ENCODE measurements at places on chromosomes 16 and 17.

DNA sequence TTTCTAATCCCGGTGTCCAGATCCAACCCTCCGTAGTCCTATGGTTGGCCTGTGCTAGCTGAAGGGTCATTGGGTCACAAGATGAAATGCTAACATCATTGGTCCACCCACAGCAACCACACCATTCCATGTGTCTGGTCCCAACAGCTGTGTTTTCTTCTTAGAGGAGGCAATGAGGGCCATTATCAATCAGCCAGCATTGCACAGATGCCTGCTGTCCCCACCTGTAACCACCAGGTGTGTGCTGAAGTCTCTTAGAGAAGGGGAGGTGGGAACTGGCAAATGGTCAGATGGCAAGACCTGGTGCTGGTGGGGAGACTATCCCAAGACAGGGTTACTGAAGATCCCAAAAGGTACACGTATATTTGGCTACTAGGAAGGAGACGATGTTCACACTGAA is 37.4 kb downstream of the HIC1 start:
- DNase-seq: no peak

GRCh38 chr17:63190821-63191370 is 224.9 kb downstream of the TANC2 start:
- DNase-seq: no peak

DNA sequence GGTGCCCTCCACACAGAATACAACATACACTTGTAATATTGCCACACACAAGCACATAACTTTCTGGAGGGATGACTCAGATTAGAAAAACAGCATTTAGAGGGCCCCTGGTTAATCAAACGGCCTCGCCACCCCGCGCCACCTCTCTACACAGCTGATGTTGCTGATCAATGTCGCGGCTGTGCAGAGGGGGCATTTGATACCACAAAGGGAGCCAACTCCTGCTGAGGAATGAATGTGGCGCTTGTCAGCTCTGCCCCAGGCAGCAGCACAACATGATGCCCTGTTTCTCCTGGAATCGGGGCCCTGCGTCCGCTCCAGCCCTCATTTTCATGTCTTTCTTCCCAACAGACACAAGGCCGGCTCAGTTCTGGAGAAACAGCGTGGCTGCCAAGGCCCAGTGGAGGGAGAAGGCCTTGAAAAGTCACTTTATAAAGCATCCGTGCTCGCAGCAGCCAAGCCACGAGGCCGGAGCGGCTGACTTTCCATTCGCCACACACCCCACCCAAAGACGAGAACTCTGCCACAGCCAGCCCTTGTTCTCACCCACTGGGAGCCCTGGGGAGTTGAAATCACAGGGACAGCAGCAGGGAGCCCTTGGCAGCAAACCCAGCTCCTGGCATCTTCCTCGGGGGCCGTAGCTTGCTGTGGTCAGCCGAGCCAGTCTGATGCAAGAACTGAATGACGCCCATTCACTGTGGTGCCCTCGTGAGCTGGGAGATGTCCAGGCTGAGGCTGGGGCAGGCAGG is 65.6 kb downstream of the XYLT1 start:
- DNase-seq: no peak

DNA sequence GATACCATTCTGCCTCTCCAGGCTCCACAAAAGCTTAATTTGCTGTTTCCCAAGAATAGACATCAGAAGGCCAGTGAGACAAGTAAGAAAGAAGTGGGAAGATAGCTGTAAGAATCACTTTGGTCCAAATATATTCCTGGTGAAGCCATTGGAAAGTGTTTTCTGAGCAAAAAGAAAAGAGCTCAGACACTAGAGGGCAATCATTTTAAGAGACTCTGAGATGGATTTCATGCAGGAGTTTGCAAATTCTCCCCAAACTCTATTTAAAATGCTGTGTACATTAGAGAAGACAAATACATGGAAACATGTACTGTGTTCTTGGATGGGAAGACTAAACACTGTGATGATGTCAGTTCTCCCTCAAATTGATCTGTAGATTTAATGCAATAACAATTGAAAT is 8.0 kb upstream of the SLC6A2 start:
- DNase-seq: no peak

DNA sequence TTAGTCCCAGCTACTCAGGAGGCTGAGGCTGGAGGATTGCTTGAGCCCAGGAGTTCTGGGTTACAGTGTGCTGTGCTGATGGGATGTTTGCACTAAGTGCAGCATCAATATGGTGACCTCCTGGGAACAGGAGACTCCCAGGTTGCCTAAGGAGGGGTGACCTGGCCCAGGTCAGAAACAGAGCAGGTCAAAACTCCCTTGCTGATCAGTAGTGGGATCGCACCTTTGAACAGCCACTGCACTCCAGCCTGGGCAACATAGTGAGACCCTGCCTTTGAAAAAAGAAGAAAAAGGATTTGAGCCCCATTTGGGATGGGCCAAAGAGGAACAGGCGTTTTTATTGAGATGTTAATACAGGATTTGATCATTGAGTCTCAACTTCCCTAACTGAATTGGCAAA is 30.6 kb downstream of the CLUH start:
- no peak for DNase-seq

- no peak for DNase-seq
Observed at GRCh38 chr17:41505007-41505808, at the start of gene KRT13. TSS of gene KRT13 (minus strand) at chr17:41505612. CDS start at chr17:41505550, 62 bp downstream.

GRCh38 chr16:88859381-88860091 is 2.6 kb downstream of the TRAPPC2L start:
- DNase-seq: no peak

DNA sequence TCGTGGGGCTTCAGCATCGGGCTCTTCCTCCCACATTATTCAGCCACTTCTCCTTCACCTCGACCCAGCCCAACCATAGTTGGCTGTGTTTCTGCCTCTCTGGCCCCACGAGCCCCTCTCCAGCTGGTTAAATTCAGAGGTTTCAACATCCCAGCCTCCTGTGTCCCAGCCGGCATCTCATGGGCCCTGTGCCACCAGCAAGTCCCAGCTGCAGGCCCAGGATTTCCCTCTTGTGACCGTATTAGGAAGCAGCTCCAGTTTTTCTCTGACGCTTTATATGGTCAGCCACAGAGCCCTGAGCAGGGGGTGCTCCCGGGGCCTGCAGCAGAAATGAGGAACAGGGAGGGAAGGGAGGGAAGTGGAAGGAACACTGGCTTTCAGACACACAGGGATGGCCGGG is 27.4 kb downstream of the MYH11 start:
- DNase-seq: no peak

DNA sequence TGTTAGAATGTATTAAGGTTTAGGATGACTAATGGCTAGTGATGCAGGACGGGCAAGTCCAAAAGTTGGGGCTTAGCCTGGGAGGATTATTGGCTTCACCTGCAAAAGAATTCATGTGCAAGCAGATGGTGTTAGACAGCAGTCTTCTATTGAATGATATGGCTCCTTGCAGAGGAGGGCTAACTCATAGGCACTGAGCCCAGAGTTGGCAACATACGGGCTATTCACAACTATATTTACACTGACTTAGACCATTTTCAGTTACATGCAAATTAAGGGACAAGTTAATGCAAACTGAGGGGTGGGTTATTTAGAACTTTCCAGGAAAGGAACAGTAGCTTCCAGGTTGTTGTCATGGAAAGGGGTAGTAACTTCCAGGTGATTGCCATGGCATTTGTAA is 1017.1 kb upstream of the EEF2KMT start:
- DNase-seq: no peak

- no peak for DNase-seq
Observed at GRCh38 chr16:2915196-2915929, 3.6 kb downstream of the FLYWCH1 start.

DNA sequence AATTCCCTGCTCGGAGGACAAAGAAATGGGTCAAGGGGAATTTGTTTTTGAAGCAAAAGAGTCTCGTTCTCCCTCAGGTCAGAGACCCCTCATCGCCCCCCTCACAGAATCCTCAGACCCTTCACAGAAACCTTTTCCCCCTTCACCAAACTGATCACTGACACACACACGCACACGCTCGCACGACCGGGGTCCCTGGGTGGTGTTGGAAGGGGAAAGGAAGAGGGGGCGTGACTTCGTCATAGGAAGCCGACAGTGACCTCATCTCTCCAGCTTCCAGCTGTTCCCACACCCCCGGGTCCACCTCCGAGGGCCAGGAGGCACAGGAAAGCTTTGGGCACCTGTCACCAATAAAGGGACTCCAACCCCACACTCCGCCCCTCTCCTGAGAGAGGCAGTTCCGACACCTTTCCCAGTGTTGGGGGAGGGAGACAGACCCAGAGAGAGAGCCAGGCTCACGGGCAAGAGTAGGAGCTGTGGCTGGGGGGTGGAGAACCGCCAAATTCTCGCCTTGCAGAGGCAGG is 1.2 kb downstream of the ASGR1 start:
- DNase-seq: no peak

- no peak for DNase-seq
Observed at GRCh38 chr16:8179615-8180014, 410.7 kb downstream of the TMEM114 start.

GRCh38 chr17:16953841-16954240 is 18.1 kb downstream of the TNFRSF13B start:
- no peak for DNase-seq

GRCh38 chr16:86545954-86546637 is 8.9 kb downstream of the MTHFSD start:
- no peak for DNase-seq

DNA sequence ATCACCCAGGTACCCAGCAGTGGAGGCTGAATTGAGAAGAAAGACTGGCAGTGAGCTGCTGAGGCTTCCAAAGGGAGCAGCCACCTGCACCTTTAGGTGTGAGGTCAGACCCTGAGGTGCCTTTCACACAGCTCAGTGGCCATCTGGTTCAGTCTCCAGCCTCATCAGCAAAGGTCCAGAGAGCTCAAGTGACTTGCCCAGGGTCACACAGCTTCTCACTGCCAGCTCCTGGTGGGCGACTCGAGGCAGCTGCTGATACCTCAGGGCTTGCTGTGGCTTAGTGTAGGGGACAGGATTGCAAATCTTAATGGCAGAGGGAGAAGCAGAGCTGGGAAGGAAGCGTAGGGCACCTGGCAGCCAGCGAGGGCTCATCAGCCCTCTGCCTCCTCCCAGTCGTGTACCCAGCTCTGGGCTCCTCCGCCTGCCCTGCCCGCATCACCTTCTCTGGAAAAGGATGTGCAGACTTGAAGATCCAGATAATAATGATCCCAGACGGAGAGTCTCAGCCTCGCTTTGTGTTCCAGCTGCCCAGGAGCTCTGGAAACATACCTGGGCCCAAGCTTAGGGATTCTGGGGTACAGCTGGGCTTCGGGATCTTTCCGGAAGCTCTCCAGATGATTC is 165.3 kb upstream of the GSE1 start:
- no peak for DNase-seq

DNA sequence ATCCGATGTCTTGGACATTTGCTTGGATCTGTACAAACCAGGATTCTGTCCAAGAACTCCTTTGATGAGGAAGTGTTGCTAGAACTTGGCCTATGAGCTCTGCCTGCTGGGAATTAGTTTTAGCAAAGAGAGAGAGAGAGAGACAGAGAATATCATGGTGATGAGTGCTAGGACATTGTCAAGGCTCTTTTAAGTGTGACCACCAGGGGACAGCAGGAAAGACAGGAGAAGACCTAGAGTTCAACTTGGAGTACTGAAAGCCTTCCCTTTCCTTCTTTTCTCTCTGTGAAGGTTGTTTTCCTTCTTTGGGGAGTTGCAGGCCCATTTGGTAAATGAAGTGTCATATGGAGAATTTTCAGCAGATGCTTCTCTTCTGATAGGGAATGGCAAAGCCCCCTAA is 389.2 kb upstream of the HSBP1 start:
- no peak for DNase-seq

- no peak for DNase-seq
Observed at GRCh38 chr16:27066668-27067537, at the start of gene C16orf82. TSS of gene C16orf82 (plus strand) at chr16:27066927.

DNA sequence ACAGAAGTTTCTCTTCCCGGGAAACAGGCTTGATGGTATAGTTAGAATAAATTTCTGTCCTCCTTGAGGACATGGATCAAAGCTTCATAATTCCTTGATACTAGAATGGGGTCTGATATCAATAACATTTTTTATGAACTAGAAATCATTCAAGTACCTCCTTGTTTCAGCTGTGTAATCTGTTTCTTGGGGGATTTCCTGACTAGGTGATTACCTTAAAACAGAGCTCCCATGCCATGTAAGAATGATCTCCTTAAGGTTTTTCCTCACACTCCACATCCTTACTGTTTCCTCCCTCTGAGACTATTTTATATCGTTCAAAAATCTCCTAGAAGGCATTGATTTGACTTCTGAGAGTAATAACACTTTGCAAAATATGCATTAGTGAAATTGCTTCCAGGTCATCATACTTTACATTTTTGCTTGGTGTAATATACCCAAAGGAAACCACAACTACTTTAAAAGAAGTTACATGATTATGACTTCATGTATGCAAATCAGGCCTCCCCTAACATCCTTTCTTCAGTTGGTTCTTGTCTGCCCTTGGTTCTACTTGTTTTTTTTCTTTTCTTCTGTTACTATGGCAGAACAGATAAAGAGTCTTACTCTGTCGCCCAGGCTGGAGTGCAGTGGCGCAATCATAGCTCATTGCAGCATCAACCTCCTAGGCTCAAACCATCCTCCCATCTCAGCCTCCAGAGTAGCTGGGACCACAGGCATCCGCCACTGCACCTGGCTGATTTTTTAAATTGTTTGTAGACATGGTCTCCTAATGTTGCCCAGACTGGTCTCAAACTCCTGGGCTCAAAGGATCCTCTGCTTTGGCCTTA is 388.8 kb downstream of the ZFHX3 start:
- DNase-seq: no peak

DNA sequence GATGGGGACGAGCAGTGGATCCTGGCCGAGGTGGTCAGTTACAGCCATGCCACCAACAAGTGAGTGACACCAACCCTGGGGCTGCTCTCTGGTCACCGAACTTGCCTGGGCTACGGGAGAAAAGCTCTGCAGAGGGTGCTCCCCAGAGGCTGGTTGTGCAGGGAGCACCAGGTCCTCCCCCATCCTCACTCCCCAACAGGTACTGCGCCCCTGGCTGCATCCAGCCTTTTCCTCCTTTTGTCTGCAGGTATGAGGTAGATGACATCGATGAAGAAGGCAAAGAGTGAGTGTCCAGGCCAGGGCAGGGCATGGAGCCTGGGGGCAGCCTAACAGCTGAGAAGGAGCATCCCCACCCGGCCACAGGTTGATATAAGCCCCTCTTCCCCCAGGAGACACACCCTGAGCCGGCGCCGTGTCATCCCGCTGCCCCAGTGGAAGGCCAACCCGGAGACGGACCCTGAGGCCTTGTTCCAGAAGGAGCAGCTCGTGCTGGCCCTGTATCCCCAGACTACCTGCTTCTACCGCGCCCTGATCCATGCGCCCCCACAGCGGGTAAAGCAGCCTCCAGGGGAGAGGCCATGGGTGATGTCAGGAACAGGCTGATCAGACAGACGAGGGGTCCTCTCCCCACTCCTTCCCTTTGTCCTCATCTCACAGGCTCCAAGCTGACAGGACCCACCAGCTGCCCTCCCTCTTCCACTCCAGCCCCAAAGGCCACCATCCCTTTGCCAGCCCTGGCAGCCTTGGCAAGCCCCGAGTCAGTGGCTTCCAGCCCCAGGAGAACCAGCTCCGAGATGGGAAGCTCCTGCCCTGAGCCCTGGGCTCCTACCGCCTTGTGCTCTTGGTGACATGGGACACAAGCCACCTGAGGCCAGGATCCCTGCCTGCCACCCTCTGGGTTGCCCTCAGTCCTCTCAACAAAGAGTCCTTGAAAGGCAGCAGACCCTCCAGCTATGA is 6.2 kb downstream of the SULT1A2 start:
- no peak for DNase-seq

Measured in HFF-Myc (cell line).